COLO829 (cell line): ENCODE measurements at places on chromosomes 4 and X.

- no peak for DNase-seq
Measured at GRCh38 chr4:3220476-3221183, 28.3 kb upstream of the MSANTD1 start.

GRCh38 chrX:118350221-118350620 is 4.3 kb downstream of the WDR44 start:
- no peak for DNase-seq

GRCh38 chrX:10794203-10794630 is 173.8 kb upstream of the MID1 start:
- no peak for DNase-seq

GRCh38 chrX:6803607-6804006 is 268.7 kb upstream of the VCX3A start:
- DNase-seq, result no peak

DNA sequence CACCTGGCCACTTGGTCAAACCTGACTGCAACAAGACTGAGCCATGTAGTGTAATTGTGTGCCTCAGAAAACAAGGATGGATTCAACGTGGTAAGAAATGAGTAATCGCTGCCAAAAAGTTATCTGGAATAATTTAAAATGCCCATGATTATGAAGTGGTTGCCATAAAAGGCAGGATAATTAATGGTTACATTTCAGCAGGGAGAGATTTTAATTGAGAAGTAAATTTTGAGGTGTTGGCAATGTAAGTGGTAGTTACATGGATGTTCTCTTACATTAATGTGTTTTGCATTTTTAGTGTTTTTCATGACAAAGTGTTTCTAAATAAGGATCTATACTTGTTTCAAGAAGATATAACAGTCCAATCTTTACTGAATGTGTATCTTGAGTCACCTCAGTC is 15.7 kb downstream of the HAUS3 start:
- DNase-seq, result no peak

DNA sequence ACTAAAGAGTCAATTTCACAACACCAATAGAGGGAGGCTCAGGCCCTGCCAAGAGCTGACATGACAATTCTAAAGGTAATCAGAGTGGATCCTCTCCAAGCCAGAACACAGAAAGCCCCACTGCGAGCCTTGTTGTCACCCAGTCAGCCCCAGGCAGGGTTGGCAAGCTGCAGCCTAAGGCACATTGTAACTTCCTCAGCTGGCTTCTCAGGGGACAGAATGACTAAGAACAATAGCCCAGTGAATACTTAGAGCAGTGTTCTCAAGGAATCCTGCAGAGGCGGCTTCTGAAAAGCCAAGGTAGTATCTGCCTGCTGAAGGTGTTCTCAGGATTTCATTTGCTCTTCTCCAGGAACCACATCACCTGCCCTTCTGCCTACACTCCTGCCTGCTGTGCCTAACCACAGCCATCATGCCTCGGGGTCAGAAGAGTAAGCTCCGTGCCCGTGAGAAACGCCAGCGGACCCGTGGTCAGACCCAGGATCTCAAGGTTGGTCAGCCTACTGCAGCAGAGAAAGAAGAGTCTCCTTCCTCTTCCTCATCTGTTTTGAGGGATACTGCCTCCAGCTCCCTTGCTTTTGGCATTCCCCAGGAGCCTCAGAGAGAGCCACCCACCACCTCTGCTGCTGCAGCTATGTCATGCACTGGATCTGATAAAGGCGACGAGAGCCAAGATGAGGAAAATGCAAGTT is at the start of gene MAGEB4:
Gene MAGEB4, plus strand, starts transcription at position 277 of the 692 bp plus-strand sequence. Its CDS starts 136 bp downstream, at position 413.
- DNase-seq, result no peak

DNA sequence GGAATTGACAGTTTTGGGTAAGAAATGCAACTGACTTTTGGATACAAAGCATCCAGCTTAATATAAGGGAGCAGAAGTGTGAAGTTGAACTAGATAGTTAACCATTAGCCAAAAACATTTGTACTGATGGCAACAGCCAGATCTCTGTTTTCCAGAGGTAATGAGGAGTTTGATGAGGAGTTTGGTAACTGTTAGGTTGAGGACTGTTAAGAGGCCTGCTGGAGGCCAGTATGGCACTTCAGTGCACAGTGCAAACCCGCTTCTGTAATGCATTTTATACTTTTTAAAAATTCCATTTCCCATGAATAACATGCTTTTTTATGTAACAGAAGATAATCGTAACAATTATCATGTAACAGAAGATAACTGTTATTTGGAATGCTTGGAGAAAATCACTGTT is 30.0 kb downstream of the CDKL5 start:
- DNase-seq, result no peak

- no peak for DNase-seq
Measured at GRCh38 chr4:145882604-145883003, 56.0 kb downstream of the ZNF827 start.

DNA sequence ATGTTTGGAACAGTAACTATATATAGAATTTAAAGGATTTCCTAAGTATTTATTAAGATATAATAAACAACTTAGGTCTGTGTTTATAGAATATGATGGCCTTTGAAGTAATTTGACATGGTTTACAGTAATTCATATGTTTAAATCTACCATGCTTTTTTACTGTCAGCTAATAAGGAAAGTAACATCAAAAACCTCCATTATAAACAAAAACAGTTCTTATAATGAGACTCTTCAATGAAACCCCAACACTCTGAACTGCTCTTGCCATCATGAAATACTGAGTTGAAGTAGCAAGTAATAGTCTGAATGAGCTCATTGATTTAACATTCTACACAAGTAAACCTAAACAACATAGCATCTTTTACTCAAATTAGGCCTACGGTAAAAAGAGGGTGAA is 1236.5 kb downstream of the FSTL5 start:
- DNase-seq, result no peak

DNA sequence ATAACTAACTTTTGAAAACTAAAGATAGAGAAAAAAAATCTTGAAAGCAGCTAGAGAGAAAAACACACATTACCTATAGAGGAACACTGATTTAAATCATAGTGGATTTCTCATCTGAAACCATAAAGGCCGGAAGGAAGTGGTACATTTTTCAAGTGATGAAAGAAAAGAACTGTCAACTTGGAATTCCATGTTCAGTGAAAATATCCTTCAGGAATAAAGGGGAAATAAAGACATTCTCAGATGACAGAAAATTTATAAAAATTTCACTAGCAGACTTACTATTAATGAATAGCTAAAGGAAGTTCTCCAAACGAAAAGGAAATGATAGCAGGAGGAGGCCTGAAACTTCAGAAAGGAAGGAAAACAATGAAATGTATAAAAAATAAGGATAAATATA is 7.6 kb upstream of the JADE3 start:
- no peak for DNase-seq

GRCh38 chr4:32884198-32884597 is 2164.0 kb downstream of the PCDH7 start:
- no peak for DNase-seq
